ENCODE measurements at places on chromosomes 3 and 15. TPM values are rescaled to one million over a fixed set of nuclear protein-coding genes. Genes with fewer than 3 reads are reported as not detected.
A peak's percentile ranks its signal among the peaks of the same experiment; 100 is the strongest.

- DNase-seq: no peak
Measured at GRCh38 chr3:12275974-12276650, 12.8 kb upstream of the PPARG start.

DNA sequence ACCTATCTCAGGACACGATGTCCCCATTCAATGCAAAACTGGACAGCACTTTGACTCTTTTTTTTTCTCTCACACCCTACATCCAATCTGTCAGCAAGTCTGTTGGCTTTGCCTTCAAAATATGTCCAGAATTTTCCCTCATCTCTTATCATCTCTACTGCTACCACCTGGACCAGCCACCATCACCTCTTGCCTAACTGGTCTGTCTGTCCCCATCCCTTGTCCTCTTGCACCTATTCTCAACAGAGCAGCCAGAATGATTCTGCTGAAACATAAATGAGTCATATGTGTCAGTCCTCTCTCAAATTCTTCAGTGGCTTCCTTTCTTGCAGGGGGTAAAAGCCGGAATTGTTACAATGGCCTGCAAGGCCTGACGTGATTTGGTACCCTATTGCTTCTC is 105.8 kb downstream of the CYP19A1 start:
- DNase-seq: no peak

- DNase-seq: no peak
Measured at GRCh38 chr3:78867409-78868372, 900.1 kb downstream of the ROBO1 start.

DNA sequence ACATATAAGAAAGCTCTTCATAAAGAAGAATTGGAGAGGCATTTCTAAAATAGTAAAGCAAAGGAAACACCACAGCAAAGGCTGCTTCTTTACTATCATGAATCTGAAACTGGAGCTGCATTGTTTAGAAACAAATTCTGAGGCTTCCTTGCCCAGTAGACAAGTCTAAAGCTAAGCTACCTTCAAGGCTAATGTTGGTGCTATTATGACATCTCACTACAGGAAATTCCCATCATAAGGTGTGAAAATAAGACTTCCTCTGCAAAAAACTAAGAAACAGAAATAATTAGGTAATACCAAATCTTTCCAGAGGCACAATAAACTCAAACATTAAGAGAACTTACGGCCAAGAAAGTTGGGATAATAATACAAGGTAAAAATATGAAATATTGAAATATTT is 89.9 kb upstream of the P3H2 start:
- no peak for DNase-seq

- DNase-seq: no peak
Measured at GRCh38 chr15:85388566-85389305, 8.3 kb downstream of the AKAP13 start.

GRCh38 chr3:23550402-23550801 is 255.4 kb upstream of the UBE2E1 start:
- no peak for DNase-seq

- DNase-seq: peak; percentile 29
Measured at GRCh38 chr15:90062023-90062442, 40.2 kb downstream of the IDH2 start.

- no peak for DNase-seq
Measured at GRCh38 chr15:88810446-88810845, 7.2 kb downstream of the ACAN start.

GRCh38 chr3:148450819-148451218 is 246.9 kb upstream of the AGTR1 start:
- no peak for DNase-seq

DNA sequence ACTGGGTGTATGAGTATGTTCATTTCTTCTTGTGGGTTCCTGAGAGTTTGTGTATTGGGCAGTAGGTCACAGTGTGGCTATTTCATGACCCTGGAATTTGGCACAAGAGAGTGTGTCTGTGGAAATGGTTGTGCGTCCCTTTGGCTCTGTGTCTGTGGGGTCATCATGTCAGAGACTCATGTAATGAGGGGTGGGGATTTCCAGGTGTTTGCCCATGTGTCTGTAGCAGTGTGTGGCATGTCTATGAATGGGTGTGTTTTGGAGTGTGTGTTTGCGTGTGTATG is 1.3 kb upstream of the GATA2 start:
- no peak for DNase-seq

DNA sequence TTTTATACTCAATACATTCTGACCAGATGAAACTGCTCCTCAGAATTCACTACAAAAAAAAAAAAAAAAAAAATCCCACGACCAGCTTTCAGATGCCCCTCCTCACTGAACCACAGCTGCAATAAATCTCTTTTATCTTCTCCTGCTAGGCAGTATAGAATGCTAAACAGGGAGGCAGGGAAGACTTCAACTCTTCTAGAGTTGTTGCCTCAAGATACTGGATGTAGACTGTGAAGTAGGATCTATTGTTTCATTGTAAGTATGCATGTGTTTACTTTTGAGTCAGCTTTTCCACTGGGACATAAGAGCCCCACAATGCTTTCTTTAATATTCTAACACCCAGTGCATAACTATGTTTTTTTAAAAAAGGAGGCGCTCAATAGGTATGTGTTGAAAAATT is 401.4 kb downstream of the TBL1XR1 start:
- no peak for DNase-seq

- no peak for DNase-seq
Measured at GRCh38 chr15:82919231-82919886, 33.2 kb downstream of the HOMER2 start.

DNA sequence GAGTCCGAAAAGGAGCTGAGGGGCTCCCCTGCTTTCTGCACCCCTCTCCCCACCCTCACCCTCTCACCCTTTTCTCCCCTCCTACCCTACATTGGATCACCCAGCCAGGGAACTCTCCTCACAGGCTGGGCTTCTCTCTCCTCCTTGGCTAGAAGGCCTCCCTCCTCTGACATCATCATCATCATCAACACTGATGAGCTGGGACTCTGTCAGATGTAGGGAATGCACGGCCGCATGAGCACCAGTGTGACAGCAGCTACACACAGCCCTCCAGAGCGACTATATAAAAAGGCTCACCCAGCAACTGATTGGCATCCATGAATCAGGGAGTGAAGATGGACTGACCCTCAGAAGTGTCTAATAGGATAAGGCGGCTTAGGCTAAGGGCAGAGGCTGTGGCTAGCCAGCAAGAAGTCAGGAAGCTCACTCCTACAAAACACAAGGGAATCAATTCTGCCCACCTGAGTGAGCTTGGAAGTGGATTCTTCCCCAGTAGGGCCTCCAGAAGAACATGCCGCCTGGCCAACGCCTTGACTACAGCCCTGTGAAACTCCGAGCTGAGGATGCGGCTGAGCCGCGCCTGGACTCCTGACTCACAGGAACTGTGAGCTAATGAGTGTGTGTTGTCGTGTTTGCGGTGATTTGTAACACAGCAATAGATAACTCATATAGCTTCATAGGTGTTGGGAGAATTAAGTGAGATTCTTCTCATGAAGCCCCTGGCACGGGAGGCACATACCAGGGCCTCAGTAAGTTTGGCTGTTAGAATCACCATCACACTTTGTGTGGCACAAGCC is 147.6 kb downstream of the FAM43A start:
- no peak for DNase-seq

DNA sequence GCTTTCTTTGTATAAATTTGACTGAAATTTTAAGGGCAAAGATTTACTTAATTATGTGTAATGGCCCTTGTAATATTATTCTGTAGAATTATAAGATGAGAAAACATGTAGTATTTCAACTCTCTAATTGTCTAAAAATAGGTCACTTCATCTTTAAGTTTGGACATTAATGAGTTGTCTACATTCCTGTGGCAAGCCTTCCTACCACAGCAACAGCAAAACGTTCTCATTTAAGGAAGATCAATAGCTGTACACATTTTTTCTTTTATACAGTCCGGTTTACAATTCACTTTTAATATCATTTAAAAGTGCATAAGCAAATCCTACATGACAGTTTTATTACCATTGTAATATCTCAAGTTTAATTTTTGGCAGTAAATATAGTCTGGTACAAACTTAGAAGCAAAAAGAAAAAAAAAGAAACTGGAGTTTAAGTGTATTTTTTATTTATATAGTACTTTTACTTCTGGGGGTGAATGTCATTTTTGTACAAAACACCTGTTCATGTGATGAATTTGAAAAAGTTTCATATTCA is 501.8 kb downstream of the ZPLD1 start:
- no peak for DNase-seq

GRCh38 chr3:133837487-133838295 is 32.1 kb downstream of the SRPRB start:
- no peak for DNase-seq

ROBO2 gene
- total RNA-seq: 42.3 TPM

CPNE4 gene
- total RNA-seq: 0.20 TPM

EHHADH gene
- 4.3 TPM for total RNA-seq

DAZL gene
- total RNA-seq: not detected

LPCAT4 gene
- 7.6 TPM for total RNA-seq

MYLK gene
- total RNA-seq: 57.6 TPM

CPN2 gene
- 0.10 TPM for total RNA-seq
